ENCODE measurements at places on chromosomes 2 and 18. TPM values are rescaled to one million over a fixed set of nuclear protein-coding genes. Genes with fewer than 3 reads are reported as not detected.

- no peak for DNase-seq
These were observed 66.6 kb downstream of the GYPC start for GRCh38 chr2:126722546-126722945.

GRCh38 chr2:65129286-65129825 lies 550 bp downstream of the RAB1A start:
- DNase-seq: no peak

ARHGAP15 gene
- total RNA-seq: not detected

GRCh38 chr2:214311931-214312749 lies 98.7 kb upstream of the VWC2L start:
- peak; percentile 10 for DNase-seq

- no peak for DNase-seq
These were observed 501.6 kb upstream of the MYT1L start for GRCh38 chr2:2832657-2833056.

DNA sequence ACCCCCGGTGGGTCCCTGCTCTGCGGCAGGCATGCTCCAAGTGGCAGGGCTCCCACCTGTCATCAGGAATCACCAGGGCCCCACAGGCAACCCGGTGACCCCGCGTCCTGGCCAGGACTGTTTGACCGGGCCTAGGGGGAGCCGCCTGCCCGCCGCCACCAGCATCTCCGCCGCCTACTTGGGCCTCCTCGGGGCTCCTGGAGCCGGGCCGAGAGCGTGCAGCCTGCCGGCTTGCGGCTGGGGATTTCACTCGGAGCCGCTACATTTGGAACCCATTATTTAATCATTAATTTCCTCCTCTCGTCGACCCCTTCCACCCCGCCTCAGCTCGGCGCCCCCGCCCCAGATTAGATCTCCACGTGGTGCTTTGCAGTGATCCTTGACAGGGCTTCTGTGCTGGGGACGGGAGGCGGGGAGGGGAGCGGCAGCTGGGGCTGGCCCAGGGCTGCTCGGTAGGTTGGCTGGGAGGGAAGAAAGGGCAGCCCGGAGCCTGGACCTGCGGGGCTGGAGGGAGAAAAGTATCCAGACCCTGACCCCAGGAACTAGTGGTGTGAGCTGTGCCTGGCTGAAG lies 295.4 kb downstream of the CYP26B1 start:
- no peak for DNase-seq

DNA sequence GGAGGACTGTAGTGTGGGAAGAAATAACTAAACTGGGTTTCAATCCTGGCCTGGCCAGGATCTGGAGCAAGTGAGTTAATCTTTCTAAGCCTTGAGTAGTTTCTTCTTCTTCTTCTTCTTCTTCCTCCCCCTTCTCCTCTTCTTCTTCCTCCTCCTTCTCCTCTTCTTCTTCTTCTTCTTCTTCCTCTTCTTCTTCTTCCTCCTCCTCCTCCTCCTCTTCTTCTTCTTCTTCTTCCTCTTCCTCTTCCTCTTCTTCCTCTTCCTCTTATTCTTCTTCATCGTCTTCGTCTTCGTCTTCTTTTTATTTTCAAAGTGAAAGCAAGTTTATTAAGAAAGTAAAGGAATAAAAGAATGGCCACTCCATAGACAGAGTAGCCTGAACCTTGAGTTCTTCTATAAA lies 6.5 kb upstream of the IL1RN start:
- DNase-seq: no peak

DNA sequence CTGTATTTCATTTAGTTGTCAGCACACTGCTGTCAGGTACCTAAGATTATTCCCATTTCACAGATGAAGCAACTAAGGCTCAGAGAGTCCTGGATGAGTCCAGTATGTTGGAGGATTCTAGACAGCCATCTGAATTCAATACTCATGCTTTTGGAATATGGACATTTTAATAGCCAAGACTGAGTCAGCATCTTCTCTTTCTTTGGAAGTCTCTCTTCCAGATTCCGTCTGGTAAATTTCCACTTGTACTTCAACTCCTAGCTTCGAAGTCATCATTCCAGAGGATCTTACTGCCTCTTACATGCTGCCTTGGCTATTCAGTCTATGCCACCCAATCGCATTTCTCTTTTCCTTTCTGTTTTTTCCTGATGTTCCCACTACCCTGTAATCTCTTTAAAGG lies 40.6 kb downstream of the INSIG2 start:
- no peak for DNase-seq
